Activated T-helper 17 cell treated with anti-CD3 and anti-CD28 coated beads, Interleukin-2, amount 50 U/mL, for 72 hours (primary cell): ENCODE measurements at places on chromosomes 1 and 21. TPM values are rescaled to one million over a fixed set of nuclear protein-coding genes. Genes with fewer than 3 reads are reported as not detected.

The ELAPOR1 gene
- 3.9 TPM for total RNA-seq

The CYP4A22 gene
- not detected for total RNA-seq

The NPPB gene
- total RNA-seq: not detected

The ASTN1 gene
- not detected for total RNA-seq

The IFFO2 gene
- 38.2 TPM for total RNA-seq

The LCE1D gene
- not detected for total RNA-seq

The AMY1C gene
- not detected for total RNA-seq

The NUCKS1 gene
- total RNA-seq: 102 TPM

- H3K4me3 ChIP-seq: no peak overlapping the region
- H3K27me3 ChIP-seq: peaks cover 60% of the 10 kb centered on the region
- H3K27ac ChIP-seq: no peak overlapping the region
Observed at GRCh38 chr1:22362626-22363402, 88.8 kb upstream of the ZBTB40 start.

DNA sequence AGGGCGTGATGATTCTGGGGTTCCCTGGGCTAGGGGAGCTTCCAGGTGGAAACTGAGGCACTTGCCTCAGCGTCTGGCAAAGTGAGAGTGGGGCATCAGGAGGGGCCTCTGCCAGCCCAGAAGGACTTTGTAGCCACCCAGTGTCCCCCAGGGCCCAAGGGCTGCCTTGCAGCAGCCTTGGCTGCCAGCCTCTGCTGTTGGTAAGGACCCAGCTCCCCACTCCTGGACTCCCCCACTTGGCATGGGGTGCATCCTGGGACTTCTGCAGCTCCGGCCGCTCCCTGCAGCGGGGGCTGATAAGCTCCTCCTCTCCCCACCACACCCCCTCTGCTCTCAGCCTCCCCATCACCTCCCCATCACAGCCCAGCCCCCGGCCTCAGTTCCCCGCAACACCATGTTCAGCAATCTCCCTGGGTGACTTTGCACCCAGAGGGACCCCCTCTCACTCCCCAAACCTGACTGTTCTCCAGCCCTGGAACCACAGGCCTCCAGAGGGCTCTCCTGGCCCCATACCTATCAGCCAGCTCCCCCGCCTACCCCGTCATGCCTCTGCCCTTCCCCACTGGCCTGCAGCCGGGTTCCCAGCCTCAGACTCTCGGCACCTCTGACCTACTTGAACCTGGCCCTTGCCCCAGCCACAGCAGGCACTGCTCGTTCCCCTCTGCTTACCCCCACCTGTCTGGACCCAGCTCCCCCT, 113.0 kb downstream of the CRYAA start:
- H3K27me3 ChIP-seq: no peaks in the 10 kb centered on the region
- ATAC-seq: no peak
- H3K4me3 ChIP-seq: no peak overlapping the region
- H3K36me3 ChIP-seq: no peaks in the 10 kb centered on the region
- H3K27ac ChIP-seq: no peak overlapping the region
- no peaks in the 10 kb centered on the region for H3K4me1 ChIP-seq

DNA sequence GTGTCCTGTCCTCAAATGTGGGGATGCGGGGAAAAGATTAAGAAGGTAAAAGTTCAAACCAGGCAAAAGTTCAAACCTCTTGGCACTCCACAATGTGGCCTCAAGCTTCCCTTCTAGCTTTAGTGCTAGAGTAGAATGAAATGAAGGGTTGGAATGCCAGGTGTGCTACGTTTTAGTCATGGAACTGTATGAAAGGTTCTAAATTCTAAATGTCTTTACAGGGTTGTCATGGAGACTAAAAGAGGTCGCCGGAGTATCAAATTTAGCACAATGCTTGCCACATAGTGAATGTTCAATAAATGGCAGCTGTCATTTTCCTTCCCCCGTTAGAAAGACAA, 57.2 kb upstream of the LRRC8D start:
- H3K36me3 ChIP-seq: peaks cover 8% of the 10 kb centered on the region
- peaks cover 21% of the 10 kb centered on the region for H3K4me1 ChIP-seq
- H3K27me3 ChIP-seq: no peaks in the 10 kb centered on the region
- ATAC-seq: no peak
- peak overlapping the region; percentile 78 for H3K27ac ChIP-seq
- peak overlapping the region; percentile 80 for H3K4me3 ChIP-seq

- peak overlapping the region; percentile 48 for H3K4me3 ChIP-seq
- peak overlapping the region; percentile 55 for H3K27ac ChIP-seq
- ATAC-seq: peak; percentile 62
- no peaks in the 10 kb centered on the region for H3K36me3 ChIP-seq
- H3K27me3 ChIP-seq: peaks cover 3% of the 10 kb centered on the region
Observed at GRCh38 chr1:29282924-29283803, 46.8 kb downstream of the PTPRU start.

DNA sequence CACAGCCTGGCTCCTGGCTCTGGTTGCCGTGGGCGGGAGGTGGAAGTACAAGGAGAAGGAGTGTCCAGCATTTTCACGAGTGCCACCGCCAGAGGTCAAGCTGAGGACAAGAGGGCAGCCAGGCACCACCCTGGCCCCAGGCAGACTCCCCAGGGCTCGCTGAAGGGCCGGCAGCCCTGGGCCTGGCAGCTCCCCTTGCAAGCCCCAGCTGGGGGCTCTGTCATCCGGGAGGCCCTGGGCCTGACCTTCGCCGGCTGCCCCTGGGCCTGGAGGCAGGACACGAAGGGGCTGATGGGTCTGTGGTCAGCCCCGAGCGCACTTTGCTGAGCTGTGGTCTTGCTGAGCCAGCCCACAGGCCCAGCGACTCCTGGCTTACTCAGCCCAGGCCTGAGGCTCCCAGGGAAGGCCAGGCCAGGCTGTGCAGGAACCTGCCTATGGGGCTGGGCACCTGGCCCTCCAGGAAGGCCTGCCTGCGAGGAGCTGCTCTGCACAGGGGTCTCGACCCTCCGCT, 74.8 kb downstream of the MORN1 start:
- H3K27me3 ChIP-seq: no peaks in the 10 kb centered on the region
- ATAC-seq: no peak
- no peaks in the 10 kb centered on the region for H3K36me3 ChIP-seq
- no peak overlapping the region for H3K4me3 ChIP-seq

DNA sequence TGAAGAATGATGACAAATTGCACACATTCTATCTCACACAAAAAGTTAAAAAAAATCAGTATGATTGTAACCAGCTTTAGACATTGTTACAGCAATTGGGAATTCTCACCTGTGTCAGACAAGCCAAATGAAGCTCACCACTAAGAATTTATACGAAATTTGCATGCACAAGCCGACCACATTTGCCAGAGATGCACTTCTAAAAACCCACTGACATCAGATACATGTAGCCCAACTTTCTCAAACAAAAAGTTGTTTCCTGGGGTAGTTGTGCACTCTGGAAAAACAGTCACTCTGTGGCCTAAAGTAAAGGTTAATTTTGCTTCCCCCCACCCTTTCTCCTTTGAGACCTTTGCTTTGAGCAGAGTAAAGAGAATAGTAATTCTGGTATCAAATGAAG, 67.9 kb upstream of the IL12RB2 start:
- H3K36me3 ChIP-seq: peaks cover 71% of the 10 kb centered on the region
- peak; percentile 3 for ATAC-seq
- peak overlapping the region; percentile 4 for H3K27ac ChIP-seq
- no peak overlapping the region for H3K4me3 ChIP-seq
- no peaks in the 10 kb centered on the region for H3K27me3 ChIP-seq

DNA sequence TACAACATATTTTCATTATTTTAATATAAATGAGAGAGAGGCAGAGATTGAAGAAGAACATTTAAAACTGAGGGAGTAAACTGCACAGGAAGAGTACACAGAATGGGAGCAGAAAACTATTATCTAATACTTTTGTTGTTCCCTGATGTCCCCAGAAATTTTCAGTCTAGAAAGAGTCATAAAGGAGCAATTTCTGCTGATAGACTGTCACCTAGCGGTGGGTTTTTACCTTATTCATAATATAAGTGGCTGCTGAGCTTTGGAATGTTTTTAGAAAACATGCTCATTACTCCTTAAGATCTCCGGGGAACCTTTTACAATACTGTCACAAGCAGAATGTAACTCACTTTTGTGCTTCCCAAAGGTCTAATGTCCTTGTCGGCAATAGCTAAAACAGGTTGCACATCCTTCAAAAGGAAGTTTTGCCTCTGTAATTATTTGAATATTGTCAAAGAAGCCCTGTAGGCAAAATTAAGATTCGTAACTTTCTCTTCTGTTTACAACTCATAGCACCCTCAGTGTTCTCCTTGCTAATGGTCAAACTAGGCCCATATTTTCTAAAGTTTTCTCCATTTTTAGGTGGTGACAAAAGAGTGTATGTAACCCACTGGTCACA, 4.9 kb upstream of the NPL start:
- ATAC-seq: no peak
- peaks cover 2% of the 10 kb centered on the region for H3K27me3 ChIP-seq
- peaks cover 9% of the 10 kb centered on the region for H3K4me1 ChIP-seq
- no peak overlapping the region for H3K27ac ChIP-seq
- no peaks in the 10 kb centered on the region for H3K36me3 ChIP-seq

DNA sequence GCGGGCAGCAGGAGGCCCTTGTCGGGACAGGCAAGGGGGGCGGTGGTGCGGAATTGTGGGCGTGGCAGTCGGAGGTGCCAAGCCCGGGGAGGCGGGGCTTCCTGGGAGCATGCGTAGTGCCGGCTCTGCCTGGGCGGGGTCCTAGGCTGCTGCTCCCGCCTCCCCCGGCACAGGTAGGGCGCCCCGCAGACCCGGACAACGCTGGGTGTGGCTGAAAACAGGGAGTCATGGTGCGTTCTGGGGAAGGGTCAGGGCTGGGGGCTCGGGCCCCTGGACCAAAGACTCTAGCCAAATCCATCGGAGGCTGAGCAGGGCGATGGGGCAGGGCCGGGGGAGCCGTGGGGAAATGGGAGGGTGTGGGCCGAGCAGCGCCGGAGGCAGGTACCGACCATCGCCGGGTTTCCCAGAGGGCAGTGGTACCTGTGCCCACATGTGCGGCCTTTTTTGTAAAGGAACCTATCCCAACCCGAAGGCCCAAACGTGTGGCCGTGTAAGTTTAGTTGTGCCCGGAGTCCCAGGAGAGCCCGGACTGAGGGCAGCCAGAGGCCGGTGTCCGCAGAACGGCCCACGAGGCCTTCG, 231.9 kb downstream of the SDCCAG8 start:
- no peaks in the 10 kb centered on the region for H3K27me3 ChIP-seq
- H3K36me3 ChIP-seq: no peaks in the 10 kb centered on the region
- H3K27ac ChIP-seq: no peak overlapping the region
- peaks cover under 1% of the 10 kb centered on the region for H3K4me1 ChIP-seq
- no peak for ATAC-seq
- H3K4me3 ChIP-seq: no peak overlapping the region

- H3K27me3 ChIP-seq: peaks cover 28% of the 10 kb centered on the region
- no peak for ATAC-seq
- no peak overlapping the region for H3K27ac ChIP-seq
- no peak overlapping the region for H3K4me3 ChIP-seq
- H3K4me1 ChIP-seq: no peaks in the 10 kb centered on the region
Observed at GRCh38 chr1:96968541-96968940, 247.0 kb downstream of the PTBP2 start.

- ATAC-seq: no peak
- peaks cover 5% of the 10 kb centered on the region for H3K4me1 ChIP-seq
- H3K27me3 ChIP-seq: peaks cover 4% of the 10 kb centered on the region
- H3K27ac ChIP-seq: no peak overlapping the region
Observed at GRCh38 chr1:228835911-228836310, 100.6 kb downstream of the RHOU start.

DNA sequence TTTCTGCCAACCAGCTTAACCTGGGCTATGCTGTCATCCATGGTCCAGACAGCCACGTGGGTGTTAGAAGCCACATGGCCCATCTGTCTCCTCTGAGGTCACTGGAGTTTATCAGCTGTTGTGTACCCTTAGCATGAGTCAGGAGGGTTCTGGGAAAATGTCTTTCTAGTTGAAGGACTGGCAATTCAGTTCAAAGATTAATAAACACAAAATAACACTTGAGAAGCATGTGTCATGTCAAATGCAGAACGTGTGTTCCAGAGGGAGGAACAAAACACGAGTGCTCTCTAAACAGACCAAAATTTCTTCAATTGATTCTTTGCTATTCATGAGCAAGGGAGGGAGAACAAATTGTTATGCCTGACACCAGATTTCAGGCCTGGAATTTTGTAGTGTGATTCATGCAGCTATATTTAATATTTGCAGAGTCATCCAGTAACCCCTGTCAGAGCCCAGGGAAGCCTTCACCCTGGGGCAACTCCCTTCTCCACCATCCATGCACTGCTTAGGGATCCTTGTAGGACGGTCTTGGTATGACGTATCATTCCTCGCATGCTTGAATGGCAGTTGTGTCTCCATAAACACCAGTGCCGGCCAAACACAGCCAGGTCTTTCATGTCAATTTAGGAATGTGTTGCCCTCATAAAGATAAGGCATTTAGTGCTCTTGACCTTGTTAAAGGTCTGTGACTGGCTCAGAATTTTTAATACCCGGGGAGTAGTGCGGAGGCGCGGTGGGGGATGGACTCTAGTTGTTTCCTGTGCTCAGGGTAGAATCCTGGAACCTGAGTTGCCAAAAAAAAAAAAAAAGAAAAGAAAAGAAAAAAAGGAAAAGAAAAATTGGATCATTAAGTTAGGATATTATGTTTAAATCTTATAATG, 27.7 kb upstream of the DYRK1A start:
- peaks cover 4% of the 10 kb centered on the region for H3K27me3 ChIP-seq
- no peaks in the 10 kb centered on the region for H3K36me3 ChIP-seq
- no peak overlapping the region for H3K4me3 ChIP-seq
- no peak overlapping the region for H3K27ac ChIP-seq
- no peak for ATAC-seq

DNA sequence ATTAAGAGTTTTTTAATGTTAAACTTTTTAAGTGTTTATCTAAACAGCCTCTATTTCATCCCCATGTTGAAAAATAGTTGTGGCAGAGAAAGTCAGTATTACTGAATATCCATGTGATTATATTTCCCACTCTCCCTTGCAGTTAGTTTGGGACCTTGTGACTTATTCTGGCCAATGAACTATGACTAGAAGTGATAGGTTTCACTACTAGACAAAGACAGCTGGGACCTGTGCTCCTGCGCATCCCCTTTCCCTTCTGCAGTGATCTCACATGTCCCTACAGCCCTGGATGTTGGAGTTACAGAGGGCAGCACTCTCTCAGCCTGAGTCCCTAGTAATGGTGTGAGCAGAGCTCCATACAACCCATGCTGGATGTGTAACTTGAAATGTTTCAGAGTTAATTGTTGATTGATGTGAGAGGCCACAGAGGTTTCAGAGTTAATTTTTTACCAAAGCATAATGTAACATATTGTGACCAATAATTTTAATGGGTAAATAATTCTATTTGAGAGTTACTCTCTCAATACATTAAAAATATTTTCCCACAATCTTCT, 18.7 kb upstream of the SAMD13 start:
- H3K36me3 ChIP-seq: no peaks in the 10 kb centered on the region
- no peaks in the 10 kb centered on the region for H3K4me1 ChIP-seq
- H3K27me3 ChIP-seq: peaks cover 18% of the 10 kb centered on the region
- no peak overlapping the region for H3K27ac ChIP-seq
- H3K4me3 ChIP-seq: no peak overlapping the region
